Stimulated activated CD8-positive, alpha-beta memory T cell treated with anti-CD3 and anti-CD28 coated beads, Interleukin-12 subunit alpha, Interleukin-12 subunit beta, amount 100 ng/mL, for 4 hours (primary cell): ENCODE measurements at places on chromosomes 2 and 18.

DNA sequence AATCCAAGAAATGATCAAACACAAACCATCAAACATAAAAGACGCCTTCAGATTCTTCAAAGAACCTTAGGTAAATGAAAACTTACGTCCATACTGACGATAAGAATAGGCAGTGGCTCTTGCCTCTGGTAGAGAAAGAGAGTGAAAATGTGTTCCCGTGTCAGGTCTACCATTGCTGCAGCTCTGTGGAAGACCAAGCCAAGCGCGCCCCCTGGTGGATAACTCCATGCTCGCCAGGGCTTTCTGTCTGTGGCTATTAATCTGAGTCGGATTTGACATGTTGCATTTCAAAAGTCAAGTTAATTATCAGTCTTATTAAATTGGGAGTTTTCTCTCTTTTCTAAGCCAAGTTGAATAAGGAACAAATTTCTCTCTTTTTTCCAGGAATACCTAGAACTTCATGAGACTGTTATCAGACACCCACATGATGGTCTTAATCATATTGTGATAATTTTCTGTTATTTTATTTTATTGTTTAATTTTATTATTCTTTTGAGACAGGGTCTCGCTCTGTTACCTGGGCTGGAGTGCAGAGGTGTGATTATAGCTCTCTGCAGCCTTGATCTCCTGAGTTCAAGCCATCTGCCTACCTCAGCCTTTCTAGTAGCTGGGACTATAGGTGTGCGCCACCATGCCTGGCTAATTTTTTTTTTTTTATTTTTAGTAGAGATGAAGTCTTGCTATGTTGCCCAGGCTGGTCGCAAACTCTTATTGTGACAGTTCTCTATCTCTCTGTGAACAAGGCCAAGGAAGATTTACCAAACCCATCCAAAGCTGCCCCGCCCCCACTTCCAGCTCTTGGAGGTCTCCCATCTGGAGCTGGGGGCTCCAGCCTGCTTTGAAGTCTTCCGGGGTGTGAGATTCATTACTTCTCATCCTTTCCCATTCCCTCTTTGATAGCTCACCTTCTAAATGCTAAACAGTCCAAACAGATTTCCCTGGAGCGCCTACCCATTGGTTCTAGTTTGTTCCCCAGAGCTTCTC lies 15.8 kb upstream of the ZAP70 start:
- peak; percentile 76 for DNase-seq

- no peak for DNase-seq
Observed at GRCh38 chr2:207184348-207184747, 18.6 kb upstream of the KLF7 start.

DNA sequence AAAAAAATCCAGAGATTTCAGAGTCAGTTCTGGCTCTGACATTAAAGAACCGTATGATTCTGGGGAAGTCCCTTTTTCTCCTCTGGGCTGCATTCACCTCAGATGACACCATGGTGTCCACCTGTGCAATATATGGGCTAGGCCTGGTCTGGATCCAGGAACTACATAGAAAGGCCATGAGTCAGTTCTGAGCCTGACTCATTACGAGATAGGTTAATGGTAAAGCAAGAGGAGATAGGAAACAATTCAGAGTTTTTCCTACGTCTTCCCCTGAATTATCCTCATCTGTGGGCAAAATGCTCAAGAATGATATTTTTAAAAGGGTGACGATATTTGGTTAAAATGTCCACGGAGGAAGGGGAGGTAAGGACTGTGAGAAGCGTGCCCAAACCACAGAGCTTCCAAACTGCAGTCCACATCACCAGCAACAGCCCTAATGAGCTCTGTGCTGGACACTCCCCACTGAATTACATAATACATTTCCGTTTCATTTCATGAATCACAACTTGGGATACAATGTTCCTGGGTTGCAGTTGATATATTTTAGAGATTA lies 180.1 kb upstream of the OSR1 start:
- no peak for DNase-seq

DNA sequence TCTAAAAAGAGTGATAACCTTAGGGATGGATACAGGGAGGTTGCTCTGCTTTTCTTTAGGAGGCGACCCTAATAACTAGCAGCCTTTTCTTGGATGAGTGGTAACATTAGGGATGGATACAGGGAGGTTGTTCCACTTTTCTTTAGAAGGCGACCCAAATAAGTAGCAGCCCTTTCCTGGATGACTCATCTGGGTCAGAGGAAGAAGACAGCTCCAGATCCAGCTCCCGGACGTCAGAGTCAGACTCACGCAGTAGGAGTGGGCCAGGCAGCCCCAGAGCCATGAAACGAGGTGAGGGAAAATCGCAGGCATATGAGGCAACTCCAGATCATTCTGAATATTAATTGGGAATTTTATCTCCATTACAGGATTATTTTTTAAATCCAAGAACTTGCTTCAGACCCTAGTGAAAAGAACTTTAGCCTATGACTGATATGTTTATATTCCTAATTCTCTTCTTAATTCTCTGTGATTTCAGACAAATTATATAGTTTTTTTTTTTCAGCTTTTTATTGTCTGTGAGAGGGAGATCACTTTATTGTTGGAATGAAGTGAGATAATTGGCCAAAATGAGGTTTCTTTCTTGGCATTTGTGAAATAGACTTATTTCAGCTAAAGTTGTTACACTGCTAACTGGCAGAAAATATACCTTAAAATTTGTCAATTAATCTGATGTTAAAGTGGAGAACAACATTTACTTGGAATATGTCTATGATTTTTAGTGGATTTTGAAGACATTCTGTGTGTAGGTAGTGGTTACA lies 31.2 kb upstream of the C1GALT1C1L start:
- no peak for DNase-seq

GRCh38 chr18:50523165-50523564 lies 36.7 kb upstream of the MAPK4 start:
- no peak for DNase-seq

- no peak for DNase-seq
Observed at GRCh38 chr2:218313356-218313755, 21.1 kb upstream of the TMBIM1 start.

GRCh38 chr2:46973673-46974072 lies 58.1 kb upstream of the MCFD2 start:
- no peak for DNase-seq

DNA sequence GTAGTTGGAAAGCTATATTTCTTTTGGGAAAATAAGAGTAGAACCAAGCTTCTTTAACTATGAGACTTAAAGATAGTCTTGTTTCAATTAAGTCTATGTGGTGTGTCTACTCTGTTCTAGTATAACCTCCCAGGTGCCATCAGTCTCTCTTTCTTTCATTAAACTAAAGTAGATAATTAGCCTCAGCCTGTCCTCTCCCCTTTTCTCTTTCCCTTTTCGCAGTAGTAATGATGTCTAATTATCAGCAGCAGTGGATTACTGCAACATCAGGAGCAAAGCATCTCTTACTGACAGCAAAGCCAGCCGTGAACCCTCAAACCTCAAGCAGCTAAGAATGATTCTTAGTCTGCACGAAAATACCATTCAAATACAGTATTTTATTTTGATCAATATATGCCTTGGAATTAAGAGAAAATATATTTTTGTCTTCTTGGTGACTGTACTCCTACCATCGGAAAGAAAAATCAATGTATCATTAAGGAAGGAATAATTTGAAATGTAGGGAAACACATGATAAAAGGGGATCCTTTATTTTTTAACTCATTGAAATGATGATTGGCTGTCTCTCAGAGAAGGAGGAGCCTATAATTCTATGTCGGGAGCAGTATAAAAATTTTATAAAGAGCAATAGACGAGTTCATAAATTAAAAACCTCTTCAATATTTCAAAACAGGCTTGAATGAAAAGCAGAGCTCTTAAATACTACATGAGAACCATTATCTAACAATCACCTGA lies 4.5 kb downstream of the NOL4 start:
- DNase-seq, result no peak

DNA sequence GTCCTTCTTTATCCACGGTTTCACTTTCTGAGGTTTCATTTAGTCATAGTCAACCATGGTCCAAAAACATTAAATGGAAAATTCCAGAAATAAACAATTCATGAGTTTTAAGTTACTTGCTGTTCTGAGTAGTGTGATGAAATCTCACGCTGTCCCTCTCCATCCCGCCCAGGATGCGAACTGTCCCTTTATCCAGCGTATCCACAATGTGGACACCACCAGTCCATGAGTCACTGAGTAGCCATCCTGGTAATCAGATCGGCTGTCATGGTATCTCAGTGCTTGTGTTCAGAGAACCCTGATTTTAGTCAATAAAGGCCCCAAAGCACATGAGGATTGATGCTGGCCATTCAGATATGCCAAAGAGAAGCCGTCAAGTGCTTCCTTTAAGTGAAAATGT lies 3.7 kb downstream of the SP140L start:
- no peak for DNase-seq

- DNase-seq, result no peak
Observed at GRCh38 chr2:180720829-180721228, 259.6 kb upstream of the UBE2E3 start.

- DNase-seq, result no peak
Observed at GRCh38 chr18:22377769-22378168, 39.9 kb downstream of the CTAGE1 start.

DNA sequence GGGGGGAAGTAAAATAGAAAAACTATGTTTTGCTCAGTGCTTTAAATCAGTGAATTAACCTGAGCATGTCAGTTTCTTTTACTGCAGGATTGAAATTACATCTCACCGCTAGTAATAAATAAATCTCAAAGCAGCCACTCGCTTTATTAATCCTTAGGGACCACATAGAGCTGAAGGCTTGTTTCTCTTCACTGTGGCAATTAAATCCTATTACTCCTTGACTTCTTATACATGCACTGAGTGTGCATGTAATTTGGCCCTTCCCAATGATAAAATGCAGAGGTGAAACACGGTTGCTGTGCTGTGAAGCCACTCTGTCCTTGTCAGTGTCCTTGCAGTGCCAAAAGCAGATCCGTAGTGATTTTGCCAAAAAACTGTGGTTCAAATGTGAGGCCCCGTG lies 77.1 kb upstream of the RBM44 start:
- no peak for DNase-seq

- DNase-seq, result no peak
Observed at GRCh38 chr2:120955427-120955826, 219.8 kb downstream of the GLI2 start.

DNA sequence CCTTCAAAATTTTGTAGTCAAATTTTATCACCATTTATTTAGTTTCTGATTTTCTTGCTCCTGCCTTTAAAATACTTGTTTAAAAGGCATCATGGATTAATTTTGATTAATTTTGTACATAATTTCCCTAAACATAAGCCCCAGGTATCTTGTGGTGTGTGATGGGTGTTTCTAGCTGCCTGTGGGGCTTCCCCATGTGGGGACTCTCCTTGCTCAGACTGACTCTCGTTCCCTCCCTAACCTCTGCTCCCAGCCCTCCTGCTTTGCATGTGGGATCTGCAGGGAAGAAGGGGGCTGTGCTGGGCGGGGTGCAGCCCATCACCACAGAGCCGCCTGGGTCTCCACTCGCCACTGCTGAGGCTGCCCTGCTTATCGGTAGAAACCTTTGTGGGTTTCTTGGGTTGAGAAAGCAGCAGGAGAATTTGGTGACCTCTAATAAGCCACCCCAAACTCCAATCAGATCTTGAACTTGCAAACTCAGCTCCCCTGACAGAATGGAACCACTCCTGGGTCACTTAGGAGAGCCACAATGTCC lies 72.5 kb downstream of the MRPS9 start:
- no peak for DNase-seq

DNA sequence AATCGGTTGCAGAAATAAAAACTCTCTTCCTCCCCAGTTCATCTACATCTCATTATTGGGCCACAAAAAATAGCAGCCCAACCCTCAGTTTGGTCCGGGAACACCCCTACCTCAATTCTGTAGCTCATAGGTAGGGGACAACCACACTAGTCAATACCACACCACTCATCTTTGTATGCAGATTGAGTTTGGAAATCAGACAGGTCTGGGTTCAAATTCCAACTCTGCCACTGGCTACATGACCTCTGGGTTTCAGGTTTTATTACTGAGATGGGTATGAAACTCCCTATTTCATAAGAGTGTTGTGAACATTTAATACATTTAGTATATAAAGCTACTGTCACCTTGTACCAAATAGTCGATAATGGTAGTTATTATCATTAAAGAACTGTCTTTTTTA lies 2.2 kb upstream of the SUCLG1 start:
- DNase-seq, result no peak

GRCh38 chr2:66539452-66539851 lies 104.5 kb downstream of the MEIS1 start:
- no peak for DNase-seq

GRCh38 chr2:128493880-128494279 lies 175.2 kb upstream of the HS6ST1 start:
- no peak for DNase-seq

GRCh38 chr2:558302-558642 lies 118.9 kb downstream of the TMEM18 start:
- DNase-seq, result no peak

- DNase-seq, result no peak
Observed at GRCh38 chr18:68564961-68565360, 149.9 kb downstream of the TMX3 start.

DNA sequence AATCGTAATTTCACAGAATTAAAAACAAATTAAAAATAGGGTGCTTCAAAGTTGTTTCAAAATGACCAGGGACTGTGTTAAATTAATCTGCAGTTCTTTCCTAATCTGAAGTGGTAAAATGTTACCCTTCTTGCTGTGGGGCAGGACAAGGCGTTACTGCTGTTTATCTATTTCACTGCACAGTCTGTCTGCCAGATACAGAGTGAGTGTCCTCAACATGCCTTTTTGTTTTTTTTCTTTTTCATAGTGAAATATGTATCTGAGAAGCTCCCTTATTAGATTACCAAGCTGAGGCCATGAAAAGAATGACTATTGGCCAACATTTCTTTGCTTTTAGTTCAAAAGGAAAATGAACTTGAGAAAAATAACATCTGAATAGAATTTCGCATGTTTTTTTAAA lies 38.0 kb downstream of the KCTD1 start:
- DNase-seq, result no peak

GRCh38 chr18:23036660-23037201 lies 98.6 kb upstream of the CABLES1 start:
- no peak for DNase-seq

- no peak for DNase-seq
Observed at GRCh38 chr2:159287733-159288132, 1.2 kb upstream of the WDSUB1 start.

DNA sequence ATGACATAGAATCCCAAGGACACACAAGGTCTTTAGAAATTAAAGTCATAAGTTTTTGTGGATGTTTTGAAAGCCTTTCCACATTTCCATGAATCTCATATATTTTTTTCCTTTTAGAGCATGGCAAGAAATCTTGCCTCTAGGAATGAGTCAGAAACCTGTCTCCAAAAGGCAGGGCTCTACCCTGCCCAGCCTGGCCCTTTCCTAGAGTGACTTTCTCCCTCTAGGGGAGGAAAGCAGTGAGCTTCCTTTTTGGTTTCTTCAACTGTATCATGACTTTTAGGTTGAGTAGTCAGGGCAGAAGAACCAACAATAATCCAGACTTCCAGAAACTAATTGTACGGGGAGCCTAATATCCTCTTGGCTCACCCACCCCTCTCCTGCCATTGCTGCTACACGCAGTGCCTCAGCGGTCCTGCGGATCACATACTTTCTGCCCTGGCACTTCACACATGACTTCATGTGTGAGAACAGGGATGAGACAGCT lies 300.3 kb downstream of the AGPS start:
- DNase-seq, result no peak
